Lung (tissue), 17 donors: ENCODE measurements at places on chromosomes 6 and 20.

GRCh38 chr20:13268953-13269352, 47.9 kb downstream of the ISM1 start:
- no peak for DNase-seq

DNA sequence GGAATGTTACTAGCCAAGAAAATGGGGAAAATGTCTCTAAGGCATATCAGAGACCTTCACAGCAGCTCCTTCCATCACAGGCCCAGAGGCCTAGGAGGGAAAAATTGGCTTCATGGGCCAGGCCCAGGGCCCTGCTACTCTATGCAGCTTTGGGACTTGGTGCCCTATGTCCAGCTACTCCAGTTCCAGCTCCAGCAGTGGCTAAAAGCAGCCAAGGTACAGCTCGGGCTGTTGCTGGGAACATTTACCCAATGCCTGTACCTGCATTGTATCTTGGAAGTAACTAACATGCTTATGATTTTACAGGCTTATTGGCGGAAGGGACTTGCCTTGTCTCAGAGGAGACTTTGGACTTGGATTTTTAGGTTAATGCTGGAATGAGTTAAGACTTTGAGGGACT, 390.6 kb downstream of the GRIK2 start:
- no peak for DNase-seq

DNA sequence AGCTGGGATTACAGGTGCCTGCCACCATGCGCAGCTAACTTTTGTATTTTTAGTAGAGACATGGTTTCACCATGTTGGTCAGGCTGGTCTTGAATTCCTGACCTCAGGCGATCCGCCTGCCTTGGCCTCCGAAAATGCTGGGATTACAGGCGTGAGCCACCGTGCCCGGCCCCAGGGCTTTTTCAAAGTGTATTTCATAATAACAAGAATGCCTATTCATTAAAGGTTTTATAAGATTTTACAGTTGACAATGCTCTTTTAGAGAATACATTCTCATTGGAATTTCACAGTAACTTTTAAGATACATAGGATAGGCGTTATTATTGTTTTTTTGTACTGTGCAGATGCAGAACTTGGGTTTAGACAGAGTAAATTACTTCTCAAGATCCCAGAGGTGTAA, 52.6 kb upstream of the PTPRK start:
- no peak for DNase-seq

DNA sequence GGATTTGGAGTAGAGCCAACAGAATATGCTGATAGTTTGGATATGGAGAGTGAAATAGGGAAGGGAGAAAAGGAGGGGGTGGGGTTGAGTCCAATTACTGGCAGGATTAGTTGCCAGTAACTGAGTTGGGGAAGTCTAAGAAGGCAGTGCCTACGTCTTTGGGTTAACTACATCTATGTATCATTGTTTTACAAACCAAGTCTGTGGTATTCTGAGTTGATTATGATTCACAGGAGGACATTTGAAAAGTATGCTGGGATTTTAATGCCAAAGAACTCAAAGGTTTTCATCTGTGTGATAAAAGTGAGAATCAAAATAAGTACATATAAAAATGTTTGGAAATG, 14.7 kb downstream of the DSE start:
- no peak for DNase-seq

- DNase-seq, result peak; percentile 74
Observed at GRCh38 chr20:37407573-37408002, 61.6 kb downstream of the SRC start.
